ENCODE measurements at places on chromosomes 2 and 18.

GRCh38 chr2:118403658-118404451 is 315.6 kb downstream of the INSIG2 start:
- DNase-seq, result no peak

GRCh38 chr2:220847006-220847405 is 725.1 kb downstream of the EPHA4 start:
- DNase-seq, result no peak

GRCh38 chr18:73316513-73316912 is 448.7 kb upstream of the NETO1 start:
- DNase-seq, result no peak

GRCh38 chr2:223082706-223083105 is 30.7 kb downstream of the KCNE4 start:
- DNase-seq, result no peak

DNA sequence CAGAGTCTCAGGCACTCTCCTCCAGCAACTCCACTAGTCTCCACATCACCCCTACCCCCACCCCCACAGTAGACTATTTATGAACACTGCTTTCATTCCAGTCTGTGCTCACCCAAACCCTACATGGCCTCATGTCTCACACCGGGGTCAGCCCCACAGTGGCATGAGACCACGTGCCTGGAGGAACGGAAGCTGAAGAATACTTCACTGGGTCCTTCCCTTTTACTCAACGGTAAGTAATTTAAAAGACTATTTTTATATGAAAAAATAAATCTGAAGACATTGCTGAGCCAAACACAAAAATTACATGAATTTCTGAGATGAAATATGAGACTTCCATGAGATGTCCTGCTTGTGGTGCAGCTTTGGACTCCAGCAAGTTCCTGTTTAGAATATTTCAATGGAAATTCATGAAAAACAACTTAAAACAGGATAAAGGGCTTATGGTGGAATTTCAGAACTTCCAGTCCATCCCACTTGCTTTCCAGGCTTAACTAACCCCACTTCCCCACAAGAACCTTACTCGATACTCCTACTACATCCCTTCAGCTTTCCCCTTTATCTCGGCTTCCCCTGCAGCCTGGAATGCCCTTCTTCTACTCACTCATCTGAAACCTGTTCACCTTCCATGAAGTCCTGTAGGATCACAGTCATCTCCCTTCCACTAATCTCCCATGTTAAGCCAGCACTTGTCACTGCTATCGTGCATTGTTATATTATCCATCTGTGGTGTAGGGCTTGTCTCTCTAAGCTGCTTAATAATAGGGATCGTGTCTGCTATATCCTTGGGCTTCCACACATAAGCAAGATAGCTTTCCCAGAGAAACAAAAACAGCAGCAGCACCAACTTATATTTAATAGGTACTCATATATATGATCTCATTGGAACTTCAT is 47.9 kb downstream of the SLC14A1 start:
- DNase-seq, result no peak

- no peak for DNase-seq
These were observed 57.2 kb downstream of the TACR1 start for GRCh38 chr2:75142081-75142480.

GRCh38 chr2:69494126-69494525 is 56.9 kb upstream of the NFU1 start:
- no peak for DNase-seq
